ENCODE measurements at places on chromosomes 4 and X.

DNA sequence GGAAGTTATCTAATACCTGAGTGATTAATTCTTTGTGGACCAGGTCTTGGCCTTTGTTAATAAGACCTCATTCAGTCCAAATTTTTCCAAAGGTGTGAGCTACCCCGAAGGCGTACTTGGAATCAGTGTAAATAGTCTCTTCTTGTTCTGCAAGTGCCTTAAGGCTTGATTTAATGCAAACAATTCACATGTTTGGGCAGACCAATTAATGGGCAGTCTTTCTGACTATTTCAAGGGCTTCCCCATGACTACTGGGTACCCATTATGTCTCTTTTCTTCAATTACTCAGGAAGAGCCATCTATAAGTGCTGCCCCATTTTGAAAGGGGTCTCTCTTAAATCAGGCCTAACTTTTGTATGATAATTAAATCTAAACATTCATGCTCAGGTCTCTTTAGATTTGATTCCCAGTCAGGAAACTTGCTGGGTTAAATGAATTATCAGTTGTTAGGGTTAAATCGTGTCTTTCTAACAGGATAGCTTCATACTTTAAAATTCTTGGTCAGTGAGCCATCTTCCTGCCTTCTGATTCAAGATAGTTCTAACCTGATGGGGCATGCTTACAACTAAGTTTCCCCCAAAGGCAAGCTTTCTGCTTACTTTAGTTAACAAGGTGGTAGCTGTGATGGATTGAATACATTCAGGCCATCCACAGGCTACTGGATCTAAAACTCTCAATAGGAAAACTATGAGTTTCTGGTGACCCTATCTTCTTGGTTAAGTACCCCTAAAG, 179.6 kb downstream of the CCNG2 start:
- no peak for DNase-seq

GRCh38 chrX:103687696-103688201, 1.2 kb upstream of the MORF4L2 start:
- DNase-seq, result peak; percentile 27

- DNase-seq, result no peak
Measured at GRCh38 chr4:102430461-102430910, 70.7 kb upstream of the NFKB1 start.

DNA sequence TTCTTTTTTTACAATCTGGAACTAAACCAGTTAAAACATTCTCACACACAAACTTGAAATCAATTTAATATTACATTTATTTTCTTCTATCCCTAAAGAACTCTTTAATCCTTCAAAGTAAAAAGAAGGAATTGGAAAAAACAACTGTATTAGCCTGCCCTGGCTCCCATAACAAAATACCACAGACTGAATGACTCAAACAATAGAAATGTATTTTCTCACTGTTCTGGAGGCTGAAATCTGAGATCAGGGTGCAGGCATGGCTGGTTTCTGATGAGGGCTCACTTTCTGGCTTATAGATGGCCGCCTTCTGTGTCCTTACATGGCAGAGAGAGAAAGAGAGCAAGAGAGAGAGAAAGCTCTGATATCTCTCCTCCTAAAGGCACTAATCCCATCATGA, 149.4 kb downstream of the PDGFRA start:
- DNase-seq, result no peak

DNA sequence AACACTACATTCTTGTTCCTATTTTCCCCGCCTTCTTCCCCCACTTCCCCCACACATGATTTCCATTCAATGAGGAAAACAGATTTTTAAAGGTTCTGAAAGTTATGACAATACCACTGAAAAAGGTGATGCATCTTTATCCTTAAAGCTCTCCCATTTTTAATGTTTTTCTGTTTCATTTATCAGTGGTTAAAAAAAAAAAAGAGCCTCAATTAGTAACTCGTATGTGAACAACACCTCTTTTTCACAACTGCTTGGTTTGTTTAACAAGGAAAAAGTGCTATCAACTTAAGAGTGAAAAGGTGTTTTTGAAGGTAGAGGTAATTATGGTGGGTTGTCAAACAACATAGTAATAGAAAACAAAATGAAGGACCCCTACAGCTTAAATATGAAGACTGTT, 8.2 kb upstream of the CAMK2D start:
- no peak for DNase-seq

- no peak for DNase-seq
Measured at GRCh38 chr4:177351622-177352244, 42.1 kb downstream of the NEIL3 start.

DNA sequence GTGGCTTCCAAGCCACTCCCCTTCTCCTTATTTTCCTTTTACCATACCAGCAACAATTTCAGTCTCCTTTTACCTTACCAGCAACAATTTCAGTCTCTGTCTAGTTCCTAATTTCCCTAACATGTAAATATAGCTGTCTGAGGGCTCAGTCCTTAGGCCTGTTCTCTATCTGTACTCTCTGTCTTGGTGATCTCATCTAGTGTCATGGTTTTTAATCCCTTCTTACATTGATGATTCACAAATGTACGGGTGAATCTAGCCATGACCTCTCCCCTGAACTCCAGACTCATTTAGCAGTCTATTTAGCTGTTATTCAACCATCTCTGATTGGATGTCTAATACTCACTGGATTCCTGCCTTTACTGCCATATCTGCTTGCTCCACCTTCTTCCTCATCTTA, 7.2 kb downstream of the IL15 start:
- no peak for DNase-seq

DNA sequence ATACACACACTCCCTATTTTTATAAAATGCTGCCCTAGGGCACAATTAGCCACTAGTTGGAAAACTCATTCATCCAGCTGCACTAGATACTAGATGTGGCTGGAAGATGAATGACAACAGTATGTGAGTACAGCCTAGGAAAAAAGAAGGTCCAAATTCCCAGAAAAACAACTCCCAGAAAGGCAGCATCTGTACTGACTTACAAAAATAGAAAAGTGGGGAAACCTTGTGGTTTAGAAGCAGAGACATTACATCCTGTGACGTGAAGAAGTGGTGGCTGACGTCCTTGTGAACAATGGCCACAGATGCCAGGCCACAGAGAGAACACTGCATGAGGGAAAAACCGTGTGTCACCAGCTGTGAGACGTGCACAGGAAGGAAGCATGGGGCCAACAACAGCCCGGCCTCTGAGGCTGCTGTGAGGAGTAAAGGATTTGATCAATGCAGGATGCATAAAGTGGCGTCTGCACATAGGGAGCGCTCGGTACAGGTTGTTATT, 81.2 kb downstream of the SPRY1 start:
- no peak for DNase-seq

- DNase-seq, result peak; percentile 21
Measured at GRCh38 chr4:76950052-76950955, 752 bp downstream of the SEPTIN11 start.

DNA sequence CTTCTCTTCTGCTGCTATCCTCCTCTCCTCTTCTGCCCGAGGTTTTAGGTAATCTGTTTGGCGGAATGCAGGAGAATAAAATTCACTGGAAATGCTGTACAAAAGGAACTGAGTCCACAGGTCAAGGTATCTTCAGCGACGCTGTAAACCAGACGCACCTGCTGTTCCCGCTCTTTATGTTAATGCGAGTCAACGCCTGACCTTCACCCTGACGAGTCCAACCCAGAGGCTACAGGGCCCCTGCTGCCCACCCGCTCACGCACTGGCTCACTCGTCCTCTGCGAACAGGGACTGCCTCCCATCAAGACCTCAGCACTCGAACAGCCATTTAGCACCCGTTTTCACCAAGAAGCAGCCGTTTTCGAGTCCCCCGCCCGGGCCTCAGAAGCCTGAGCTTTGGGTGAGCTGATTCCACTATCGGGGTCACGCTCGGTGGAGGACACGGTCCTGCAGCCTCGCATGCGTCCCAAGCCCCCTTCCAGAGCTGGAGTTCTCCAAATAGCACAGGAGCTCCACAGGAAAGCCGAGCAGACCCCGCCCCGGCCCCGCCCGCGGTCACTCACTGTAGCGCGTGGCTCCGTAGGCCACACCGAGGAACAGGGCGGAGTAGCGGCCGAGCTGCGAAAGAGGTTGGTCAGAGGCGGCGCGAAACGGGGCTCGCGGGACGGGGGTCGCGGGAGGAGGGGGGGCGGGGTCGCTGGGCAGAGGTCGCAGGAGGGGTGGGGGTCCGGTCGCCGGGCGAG, 556 bp downstream of the ATP5ME start:
- no peak for DNase-seq

DNA sequence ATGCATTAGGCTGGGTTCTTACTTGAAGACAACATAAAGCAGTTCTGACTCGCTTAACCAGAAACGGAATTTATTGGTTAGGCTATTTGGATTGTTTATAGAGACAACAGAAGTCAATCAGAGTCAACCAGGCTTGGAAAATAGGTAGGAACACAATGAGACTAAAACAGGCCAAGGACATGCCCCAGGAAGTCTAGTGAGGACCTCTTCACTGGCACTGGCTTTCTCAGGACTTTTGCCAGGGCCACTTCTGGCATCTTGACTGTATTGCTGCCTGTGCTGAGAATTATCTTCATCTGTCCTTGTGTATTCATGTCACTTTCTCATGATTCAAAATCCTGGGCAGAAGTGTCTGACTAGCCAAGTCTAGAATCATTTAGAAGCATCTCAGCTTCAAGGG, 19.6 kb downstream of the PGAM4 start:
- DNase-seq, result no peak

GRCh38 chr4:113899271-113900070, 80.0 kb downstream of the ARSJ start:
- DNase-seq, result peak; percentile 11

- DNase-seq, result no peak
Measured at GRCh38 chr4:111649308-111649707, 495.9 kb upstream of the FAM241A start.

DNA sequence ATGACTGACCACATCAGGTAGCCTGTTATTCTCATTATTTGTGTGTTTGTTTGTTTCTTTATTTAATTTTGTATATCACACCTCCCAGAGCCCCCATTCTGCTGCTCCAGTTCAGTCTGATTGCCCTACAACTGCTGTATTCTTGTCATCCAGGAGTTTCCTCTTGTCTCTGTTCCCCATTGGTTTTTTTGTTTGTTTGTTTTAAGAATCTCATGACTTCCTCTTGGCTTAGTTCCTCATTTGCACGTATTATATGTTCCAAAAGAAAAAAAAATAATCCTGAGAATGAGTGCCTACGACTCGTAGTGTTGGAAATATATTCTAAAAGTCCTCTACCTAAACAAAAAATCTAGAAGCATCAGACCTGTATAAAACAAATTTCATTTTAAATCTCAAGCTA, 142.3 kb upstream of the SLIT2 start:
- no peak for DNase-seq

GRCh38 chrX:29488919-29489318, 726.4 kb upstream of the MAGEB2 start:
- no peak for DNase-seq

DNA sequence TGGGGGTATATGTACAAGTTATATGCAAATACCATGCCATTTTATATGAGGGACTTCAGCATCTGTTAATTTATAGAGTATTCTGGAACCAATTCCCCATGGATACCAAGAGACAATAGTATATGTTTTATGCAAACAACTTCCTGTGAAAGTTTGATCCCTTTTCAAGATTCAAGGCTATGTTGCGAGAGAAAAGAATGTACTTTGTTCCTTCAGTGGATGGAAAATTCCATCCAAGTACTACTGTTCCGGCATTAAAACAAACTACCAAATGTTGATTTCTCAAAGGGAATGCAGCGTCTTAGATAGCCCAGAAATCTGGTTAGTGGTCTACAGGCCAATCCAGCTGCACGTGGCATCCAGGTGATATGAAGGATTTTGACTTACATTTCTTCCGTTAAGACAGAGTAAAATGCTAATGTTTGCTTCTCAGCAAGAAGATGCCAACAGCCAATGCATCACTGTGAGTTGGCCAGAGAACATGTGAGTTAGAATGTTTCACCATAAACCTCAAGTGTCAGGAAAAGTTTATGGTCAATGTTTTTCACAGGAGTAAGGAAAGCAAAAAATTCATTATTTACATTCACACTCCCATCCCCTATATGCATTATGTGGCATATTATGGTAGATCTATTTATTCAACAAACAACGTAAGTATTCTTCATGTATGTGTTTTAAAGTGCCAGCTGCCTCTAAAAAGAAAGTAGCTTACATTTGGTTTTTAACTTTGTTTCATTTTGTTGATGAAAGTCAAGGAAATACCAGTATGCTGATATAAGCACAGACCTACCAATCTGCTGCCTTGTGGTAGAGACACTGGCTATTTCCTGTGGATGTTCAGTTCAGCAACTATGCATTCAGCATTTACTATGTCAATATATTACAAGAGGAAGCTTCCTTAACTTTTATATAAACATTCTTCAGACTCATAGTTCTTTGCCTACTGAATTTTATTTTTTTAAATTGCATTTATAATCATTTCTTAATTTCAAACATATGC, 44.4 kb downstream of the METTL14 start:
- DNase-seq, result no peak

GRCh38 chrX:13194291-13195103, 125.4 kb downstream of the ATXN3L start:
- DNase-seq, result no peak

DNA sequence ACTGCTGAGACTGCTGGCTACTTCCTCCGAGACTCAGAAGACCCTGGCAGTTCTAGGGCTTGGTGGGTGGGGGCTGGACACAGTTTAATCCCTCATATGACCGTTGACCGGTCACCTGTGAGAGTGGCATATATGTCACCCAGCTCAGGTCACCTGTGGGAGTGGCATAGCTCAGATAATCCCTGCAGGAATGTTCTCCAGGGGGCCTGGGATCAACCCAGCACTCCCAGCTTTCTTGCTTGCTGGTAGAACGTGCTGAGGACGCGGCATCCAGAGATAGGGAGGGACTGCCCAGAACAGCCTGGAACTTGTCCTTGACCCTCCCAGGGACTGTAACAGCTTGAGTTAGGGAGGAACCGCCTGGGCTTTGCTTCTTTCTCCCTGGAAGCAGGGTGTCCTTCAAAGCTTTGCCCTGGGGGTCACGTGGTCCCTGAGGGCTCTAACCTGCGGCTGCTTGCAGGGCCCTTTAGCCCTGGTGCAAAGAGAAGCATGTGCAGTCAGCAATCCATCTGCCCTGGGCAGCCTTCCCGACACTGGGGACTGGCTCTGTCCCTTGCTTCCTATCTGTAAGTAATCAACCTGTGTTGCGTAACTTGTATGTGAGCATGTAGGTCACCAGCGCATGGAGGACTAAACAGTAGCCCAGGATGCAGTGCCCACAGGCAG, 55.3 kb downstream of the ZFYVE28 start:
- DNase-seq, result no peak

- DNase-seq, result no peak
Measured at GRCh38 chrX:28969126-28969525, 381.9 kb downstream of the IL1RAPL1 start.

GRCh38 chr4:136967069-136967468, 565.2 kb downstream of the PCDH18 start:
- DNase-seq, result no peak

GRCh38 chr4:77798385-77798784, 20.8 kb downstream of the CNOT6L start:
- DNase-seq, result no peak

- DNase-seq, result no peak
Measured at GRCh38 chrX:81201071-81201470, 642 bp downstream of the HMGN5 start.

DNA sequence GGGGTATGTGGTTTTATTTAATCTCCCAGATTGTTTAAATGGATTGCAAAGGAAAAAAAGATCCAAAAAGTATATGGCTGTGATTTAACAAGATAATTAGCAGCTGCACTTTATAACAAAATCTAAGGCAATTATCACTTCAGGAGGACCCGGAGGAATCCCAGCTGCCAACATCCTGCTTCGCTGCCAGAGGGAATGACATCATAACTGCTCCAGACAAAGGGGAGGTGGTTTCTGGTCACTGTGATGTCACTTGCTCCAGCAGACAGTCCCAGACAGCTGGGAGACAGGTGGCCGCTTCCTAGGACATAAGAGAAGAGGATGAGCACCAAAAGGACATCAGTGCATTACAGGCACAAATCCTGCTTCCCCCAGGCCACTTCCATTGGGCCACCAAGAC, 371.0 kb downstream of the BCOR start:
- no peak for DNase-seq

All from activated CD4-positive, alpha-beta T cell treated with anti-CD3 and anti-CD28 coated beads, Interleukin-2, amount 50 U/mL, for 24 hours (primary cell).